ENCODE measurements at places on chromosomes 7 and 10. TPM values are rescaled to one million over a fixed set of nuclear protein-coding genes. Genes with fewer than 3 reads are reported as not detected.

GRID1 gene
- total RNA-seq, result not detected

RNF32 gene
- total RNA-seq, result 0.81 TPM

DNA sequence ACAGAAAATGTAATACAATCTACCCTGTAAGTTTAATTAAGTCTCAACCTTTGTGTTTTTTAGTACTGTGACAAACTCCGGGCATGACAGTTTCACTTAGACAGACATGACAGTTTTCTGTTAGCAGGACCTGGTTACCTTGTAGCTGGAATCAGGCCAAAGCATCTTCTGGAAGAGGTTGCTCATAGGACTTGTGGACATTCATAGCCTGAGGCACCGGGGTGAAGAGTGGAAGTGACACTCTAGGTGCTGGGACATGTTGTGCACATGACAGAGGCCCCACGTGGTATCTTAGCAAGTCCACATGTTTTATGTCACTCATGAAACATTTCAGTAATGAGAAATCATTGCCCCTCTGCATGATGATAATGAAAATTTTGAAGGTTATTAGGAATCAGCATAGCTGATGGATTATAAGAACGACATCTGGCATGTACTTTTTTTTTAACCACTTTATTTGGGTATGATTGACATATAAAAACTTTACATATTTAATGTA lies 441.4 kb downstream of the CNTNAP2 start:
- DNase-seq, result no peak

GRCh38 chr10:22801785-22802184 lies 87.4 kb upstream of the PIP4K2A start:
- no peak for DNase-seq

SLC18A3 gene
- not detected for total RNA-seq

NFKB2 gene
- 385 TPM for total RNA-seq

Measured in CD4-positive, CD25-positive, alpha-beta regulatory T cell (primary cell).